ENCODE measurements at places on chromosomes 13 and 19.
A peak's percentile ranks its signal among the peaks of the same experiment; 100 is the strongest.

DNA sequence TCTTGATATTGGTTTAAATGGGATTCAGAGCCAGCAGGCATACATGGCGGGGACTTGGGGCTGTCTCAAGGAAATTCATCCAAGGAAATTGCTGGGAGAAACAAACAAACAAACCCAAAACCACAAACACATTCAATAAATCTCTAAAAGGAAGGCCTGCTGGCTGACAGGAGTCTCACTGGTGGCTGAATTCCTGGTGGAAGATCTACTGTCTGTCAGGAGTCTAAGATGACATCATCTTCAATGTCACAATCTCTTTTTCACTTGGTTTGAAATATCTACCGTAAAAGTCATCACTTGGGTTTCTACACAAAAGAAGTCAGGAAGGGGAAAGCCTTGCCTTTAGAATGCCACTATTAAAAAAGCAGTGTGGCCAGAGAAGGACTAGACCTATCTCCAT lies 87.9 kb downstream of the KLF5 start:
- DNase-seq = no peak

GRCh38 chr19:40315812-40316470 lies 30.8 kb upstream of the AKT2 start:
- DNase-seq = no peak

DNA sequence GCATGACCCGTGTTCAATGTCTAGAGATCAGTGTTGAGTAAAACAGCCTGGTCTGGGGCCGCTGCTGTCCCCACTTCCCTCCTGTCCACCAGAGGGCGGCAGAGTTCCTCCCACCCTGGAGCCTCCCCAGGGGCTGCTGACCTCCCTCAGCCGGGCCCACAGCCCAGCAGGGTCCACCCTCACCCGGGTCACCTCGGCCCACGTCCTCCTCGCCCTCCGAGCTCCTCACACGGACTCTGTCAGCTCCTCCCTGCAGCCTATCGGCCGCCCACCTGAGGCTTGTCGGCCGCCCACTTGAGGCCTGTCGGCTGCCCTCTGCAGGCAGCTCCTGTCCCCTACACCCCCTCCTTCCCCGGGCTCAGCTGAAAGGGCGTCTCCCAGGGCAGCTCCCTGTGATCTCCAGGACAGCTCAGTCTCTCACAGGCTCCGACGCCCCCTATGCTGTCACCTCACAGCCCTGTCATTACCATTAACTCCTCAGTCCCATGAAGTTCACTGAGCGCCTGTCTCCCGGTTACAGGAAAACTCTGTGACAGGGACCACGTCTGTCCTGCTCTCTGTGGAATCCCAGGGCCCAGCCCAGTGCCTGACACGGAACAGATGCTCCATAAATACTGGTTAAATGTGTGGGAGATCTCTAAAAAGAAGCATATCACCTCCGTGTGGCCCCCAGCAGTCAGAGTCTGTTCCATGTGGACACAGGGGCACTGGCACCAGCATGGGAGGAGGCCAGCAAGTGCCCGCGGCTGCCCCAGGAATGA lies 1.5 kb upstream of the CEACAM5 start:
- peak; percentile 49 for DNase-seq

DNA sequence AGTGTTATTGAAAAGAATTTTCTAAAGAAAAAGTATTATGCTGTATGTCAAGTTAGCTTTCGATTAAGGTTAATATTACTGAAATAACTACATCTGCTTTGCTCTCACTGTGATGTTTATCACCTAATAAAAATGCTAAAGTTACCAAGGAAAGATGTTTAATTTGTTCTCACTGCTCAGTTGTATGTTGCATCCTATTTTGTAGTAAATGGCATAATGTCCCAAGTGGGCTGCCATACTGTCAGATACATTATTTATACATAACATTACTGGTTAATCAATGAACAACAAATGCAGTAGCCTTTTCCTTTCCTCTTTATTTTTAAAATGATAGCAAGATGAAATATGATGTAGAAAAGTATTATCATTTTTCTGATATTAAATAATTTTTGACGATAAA lies 226.3 kb upstream of the DACH1 start:
- DNase-seq = no peak

- peak; percentile 24 for DNase-seq
Observed at GRCh38 chr13:101382086-101382485, 34.2 kb downstream of the NALCN start.

GRCh38 chr19:50803633-50804419 lies 13.6 kb downstream of the ACP4 start:
- peak; percentile 25 for DNase-seq
